ENCODE measurements at places on chromosomes 16 and 17.

GRCh38 chr17:44557651-44558285 lies 484 bp downstream of the FZD2 start:
- DNase-seq = no peak

GRCh38 chr16:72788269-72788809 lies 259.6 kb downstream of the ZFHX3 start:
- no peak for DNase-seq

- no peak for DNase-seq
These were observed 4.2 kb downstream of the EIF1 start for GRCh38 chr17:41692722-41693521.

DNA sequence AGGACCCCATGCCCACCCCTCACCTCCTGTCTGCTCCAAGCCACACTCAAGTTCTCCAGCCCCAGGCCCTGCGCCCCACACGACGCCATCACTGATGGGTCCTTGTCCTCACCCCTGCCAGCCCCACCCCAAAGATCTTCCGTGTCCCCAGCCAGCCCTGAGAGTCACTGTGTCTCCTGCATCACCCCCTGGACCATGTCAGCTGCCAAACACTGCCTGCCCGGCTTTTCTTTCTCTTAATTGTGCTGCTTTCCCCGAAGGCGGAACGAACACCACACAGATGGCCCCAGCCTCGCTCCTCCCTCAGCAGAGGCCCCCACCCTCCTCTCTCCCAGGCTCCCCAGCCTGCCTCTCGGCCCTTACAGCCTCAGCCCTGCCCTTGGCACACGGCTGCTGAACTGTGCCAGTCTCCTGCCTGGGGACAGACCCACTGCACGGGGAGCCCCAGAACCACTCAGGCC lies 4.8 kb upstream of the GAA start:
- no peak for DNase-seq

DNA sequence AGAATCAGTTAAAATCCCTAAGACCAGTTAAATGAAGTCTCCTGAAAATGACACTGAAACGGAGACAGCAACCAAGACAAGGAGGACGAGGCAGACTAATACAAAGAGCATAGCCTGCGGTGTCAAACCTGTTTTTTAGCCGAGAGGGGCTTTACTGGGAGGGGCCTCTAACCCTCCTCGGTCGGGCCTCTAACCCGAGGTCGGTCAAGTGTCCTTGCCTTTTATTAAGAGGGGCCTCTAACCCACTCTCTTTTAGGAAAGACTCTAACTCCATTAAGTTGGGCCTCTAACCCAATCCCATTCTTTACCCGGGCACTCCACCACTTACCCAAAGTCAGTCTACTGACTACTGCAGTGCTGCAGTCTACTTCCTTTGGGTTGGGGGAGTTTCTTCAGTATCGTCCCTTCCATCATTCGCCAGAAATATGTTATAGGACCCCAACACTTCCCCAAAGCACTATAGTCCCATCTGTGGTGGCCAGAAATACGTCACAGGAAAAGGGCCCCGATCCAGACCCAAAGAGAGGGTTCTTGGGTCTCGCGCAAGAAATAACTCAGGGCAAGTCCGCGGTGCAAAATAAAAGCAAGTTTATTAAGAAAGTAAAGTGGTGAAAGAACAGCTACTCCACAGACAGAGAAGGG lies 39.2 kb upstream of the ARL4D start:
- DNase-seq = no peak

- no peak for DNase-seq
These were observed 34.9 kb downstream of the GNAO1 start for GRCh38 chr16:56226187-56226586.

DNA sequence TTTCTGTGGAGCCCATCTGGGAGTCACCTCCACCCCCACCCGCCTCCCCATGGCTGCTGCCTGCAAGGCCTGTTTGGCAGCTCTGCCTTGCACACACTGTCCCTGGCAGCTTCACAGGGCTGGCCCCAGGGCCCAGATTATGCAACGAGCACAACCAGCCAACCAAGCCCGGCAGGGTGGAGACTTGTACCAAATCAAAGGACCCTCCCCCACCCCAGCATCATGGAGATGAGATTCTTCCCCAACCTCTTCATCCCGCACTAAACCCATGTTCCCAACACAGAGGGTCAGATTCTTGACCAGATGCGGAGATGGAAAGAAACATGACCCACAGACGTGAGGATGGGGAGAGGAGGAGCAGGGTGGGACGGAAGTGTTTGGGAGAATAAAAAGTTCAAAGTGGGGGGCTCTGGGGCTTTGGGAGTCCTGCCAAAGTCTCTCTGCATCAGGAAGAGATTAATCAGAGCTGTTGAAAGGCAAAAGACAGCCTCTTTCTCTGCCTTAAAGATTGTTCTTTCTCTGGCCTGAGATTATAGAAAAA lies 3.8 kb downstream of the SMARCD2 start:
- no peak for DNase-seq

DNA sequence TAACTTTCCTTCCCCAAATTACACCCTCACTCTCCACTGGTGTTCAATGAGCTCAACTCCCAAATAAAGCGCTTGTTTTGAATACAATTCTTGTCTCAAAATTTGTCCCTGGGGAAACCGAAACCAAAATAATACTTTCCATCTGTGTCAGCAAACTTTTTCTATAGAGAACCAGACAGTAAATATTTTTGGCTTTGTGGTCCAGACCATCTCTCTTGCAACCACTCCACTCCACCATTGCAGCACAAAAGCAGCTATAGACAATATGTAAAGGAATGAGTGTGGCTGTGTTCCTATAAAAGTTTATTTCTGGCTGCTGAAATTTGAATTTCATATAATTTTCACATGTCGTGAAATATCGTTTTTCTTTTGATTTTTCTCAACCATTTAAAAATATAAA lies 84.6 kb upstream of the ERCC4 start:
- DNase-seq = no peak

GRCh38 chr17:61464843-61465180 lies 12.6 kb downstream of the TBX4 start:
- DNase-seq = peak; percentile 1

DNA sequence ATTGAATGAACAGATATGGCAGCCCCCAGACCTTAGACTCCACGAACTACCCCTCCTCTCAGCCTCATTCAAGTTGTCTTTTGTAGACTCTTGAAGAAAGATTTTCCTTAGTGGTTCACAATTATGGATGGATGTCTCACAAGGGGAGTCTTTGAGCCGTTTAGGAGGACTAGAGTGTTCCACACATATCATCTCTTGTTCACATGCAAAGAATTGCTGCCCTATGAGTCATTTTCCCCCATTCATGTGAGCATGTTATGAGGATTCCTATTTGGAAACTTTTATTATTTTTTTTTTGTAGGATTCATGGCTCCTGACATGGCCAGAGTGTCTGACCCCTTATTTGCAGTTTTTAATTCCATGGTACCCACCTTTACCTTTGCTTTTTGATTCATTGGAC lies 237.1 kb downstream of the SHISA9 start:
- no peak for DNase-seq

DNA sequence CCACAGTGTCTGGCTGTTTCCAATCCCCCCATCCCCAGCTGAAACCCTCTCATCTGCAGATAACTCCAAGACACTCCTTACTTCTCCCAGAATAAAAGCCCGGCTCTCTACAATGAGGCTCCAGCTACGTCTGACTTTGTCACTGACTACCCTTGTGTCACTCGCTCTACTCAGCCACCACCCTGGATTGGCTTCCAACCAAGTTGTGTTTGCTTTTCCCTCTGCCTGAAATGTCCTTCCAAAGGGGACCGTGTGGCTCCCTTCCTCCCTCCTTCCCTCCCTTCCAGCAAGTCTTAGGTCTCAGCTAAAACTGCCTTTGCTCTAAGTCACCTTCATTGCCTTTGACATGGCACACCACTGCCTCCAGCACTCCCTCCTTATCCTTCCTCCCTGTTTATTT lies 42.8 kb downstream of the CDH1 start:
- DNase-seq = no peak

- no peak for DNase-seq
These were observed 1.4 kb upstream of the CTCF start for GRCh38 chr16:67560827-67561342.

DNA sequence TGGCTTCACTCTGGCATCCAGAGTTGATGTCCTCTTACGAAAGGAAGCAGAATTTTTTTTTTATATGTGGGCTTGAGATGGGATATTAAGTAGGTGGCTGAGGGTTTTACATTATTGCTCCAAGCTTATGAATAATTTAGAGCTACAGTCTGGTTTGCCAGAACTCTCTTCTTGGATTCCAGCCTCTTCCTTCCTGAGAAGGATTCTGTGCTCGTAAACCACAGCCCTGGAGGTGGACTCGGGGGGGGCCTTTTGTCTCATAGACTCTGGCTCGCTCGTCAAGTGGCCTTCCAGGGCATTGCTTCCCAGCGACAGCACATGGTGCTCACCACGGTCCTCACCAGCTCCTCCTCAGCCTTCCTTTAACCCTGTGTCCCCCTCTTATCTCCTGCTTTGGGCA lies 43.2 kb downstream of the TMEM11 start:
- no peak for DNase-seq

DNA sequence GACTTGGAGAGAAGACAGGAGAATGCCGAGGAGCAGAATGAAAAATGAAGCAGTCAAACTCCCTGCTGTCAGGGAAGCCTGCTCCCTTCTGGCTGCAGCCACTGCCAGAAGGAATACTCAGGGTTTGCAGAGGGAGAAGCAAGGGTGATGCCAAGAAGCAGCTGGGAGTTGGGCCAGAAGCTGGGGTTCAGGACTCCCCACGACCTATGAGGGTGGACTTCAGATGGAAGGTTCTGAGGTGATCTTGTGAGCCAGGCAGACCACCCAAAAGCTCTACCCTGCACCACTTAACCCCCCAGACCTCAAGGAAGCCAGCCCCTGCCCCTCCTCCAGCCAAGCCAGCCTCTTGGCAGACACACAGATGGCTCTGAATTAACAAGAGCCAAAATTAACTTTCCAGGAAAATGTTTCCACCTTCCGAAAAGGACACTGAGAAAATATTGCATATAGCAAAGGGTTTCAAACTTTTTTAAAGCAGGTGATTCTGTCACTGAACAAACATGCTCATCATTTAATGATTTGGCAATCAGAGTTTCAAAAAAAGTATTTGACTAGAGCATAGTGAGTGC lies 126.0 kb upstream of the ERCC4 start:
- DNase-seq = no peak

- no peak for DNase-seq
These were observed 2.9 kb downstream of the SLC47A2 start for GRCh38 chr17:19713462-19713861.

DNA sequence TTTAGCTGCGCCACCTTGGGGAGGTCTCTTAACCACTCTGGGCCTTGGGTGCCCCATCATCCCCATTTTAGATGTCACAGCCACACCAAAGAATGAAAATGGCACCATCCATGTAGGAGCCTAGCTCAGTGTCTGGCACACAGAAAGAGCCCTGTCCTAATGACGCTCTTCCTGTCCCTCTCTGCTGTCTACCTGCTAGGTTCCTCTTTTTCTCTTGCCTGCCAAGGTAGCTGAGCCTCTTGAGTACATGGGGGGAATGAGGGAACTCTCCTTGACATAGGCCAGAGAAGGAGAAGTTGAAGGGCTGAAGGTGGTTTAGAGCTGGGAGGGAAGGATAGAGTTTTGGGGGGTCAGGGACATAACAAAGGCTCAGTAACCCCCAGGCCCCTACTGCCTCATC lies 1.8 kb downstream of the RUNDC3A start:
- no peak for DNase-seq

GRCh38 chr16:79985606-79986005 lies 385.1 kb upstream of the MAF start:
- no peak for DNase-seq

- DNase-seq = peak; percentile 26
These were observed 12.6 kb downstream of the KCTD2 start for GRCh38 chr17:75059369-75060345.

DNA sequence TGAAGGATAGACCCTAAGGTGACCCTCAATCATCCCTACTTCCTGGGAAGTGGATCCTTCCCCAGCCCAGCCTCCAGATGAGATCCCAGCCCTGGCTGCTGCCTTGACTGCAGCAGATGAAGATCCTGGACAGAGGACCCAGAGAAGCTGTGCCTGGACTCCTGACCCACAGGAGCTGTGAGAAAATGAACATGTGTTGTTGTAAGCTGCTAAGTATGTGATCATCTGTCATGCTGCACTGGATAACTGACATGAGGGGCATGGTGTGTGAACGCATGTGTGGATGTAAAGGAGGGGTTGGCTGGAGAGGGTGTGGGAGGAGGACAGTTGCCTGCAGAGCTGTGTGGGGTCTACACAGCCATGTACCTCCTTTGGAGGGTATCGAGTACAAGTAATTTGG lies 69.3 kb downstream of the SLC5A11 start:
- no peak for DNase-seq
